Stimulated activated CD4-positive, alpha-beta T cell treated with anti-CD3 and anti-CD28 coated beads, Interleukin-4, amount 100 ng/mL, for 24 hours (primary cell): ENCODE measurements at places on chromosomes 2 and 18.

GRCh38 chr18:65411061-65411460, 339.8 kb upstream of the CDH7 start:
- no peak for DNase-seq

GRCh38 chr2:157893611-157894010, 17.5 kb upstream of the ACVR1 start:
- no peak for DNase-seq

DNA sequence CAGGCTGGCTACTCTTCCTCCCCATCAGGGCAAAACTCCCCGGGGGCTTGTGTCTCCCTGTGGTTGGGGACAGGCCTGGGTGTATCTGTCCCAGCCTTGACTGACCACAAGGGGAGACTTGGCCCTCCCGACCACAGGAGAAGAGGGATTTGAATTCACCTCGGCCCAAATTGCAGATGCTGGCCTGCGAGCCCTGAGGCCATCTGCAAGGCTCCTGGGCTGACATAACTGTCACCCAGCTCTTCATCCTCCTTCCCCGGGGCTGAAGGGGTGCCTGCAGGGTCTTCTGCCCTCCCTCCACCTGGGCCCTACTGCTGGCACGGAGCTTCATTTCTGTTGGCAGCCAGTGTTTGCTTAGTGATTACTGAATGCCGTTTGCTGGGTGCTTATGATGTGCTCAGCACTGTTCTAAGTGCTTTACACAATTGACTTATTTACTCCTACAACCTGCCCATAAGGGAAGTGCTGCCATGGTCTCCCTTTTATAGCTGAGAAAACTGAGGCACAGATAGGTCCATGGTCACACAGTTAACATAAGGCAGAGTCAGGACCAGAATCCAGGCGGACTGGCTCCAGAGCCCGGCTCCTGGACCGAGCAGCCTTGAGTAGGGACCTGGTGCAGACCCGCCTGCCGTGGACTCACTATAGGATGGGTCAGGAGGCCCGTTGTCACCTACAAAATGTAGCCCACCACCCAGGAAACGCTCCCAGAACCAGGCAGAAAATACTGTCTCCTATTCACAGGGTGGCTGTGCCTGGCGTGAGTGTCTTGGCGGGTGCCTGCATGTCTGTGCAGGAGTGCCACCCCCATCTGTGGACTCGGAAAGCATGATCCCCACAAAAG, 18.9 kb downstream of the STEAP3 start:
- DNase-seq = no peak

DNA sequence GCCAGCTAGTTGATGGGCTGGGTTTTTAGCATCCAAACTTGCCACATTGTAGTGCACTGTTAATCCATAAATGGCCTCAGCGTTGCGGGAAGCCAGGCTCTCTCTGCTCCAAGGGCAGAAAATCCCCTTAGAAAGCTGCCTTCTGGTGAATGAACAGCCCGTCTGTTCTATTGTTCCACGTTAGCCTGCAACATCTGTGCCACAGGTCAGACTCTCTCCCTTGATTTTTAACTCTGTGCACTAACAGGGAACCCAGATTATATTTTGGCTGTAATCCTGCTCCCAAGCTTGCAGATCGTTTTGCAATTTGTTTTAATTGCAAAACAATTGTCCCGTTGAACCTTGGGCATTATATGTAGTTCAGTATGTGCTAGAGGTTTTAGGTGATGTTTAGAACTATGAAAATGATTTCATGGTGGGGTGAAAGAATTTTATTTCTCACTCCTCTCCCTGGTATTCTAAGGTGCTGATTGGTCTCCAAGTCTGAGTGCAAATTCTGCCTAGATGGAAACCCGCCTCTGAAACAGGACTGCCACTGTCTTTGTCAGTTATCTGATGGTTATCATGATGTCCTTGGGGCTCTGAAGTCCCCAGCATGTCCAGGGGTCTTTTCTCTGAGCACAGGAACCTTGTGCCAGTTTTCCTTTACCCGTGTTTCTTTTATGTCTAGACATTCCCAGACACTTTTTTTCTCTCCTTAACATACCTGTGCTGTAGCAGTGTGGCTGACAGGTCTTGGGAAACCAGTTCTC, 106.6 kb downstream of the MAP4K4 start:
- no peak for DNase-seq
